NB4 (cell line): ENCODE measurements at places on chromosomes 1 and 21.
A peak's percentile ranks its signal among the peaks of the same experiment; 100 is the strongest.

GRCh38 chr1:217522277-217522676 lies 108.6 kb downstream of the GPATCH2 start:
- no peak for DNase-seq

GRCh38 chr21:33128538-33128937 lies 58.6 kb downstream of the OLIG1 start:
- peak; percentile 32 for DNase-seq

DNA sequence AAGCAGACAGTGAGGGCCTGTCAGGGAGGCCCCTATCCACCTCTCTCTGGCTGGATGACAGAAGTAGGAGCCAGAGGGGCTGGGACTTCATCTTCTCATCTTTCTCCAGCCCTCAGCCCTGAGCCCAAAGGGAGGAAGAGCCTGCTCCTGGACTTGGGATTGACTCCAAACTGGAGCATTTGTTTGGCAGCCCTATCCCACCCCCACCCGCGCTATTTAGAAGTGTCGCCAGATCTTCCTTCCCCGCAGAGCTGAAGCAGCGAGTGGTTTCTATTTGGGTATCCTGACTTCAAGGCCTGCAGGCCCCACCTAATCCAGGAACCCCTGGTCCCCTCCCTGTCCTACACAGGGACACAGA lies 9.6 kb downstream of the NES start:
- DNase-seq = no peak

DNA sequence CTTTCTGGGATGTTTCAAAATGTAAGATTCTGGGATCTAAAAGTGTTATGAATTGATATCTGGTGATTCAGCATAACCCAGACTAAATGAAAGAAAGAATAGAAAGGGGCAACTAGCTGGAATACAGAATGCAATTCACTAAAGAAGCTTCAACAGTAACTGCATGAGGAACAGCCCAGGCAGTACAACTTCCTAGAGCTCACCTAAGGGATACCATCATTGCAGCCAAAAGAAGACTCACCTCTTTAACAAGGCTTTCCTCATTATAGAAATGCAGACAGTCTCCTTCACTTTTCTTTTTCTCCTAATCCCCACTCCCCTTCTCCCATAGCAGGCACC lies 6.3 kb downstream of the RGS5 start:
- no peak for DNase-seq

GRCh38 chr1:78619803-78620579 lies at the start of gene IFI44L:
IFI44L (plus strand) TSS chr1:78620448; CDS start chr1:78627916, 7,468 bp downstream.
- DNase-seq = no peak
